Hepatocyte (in vitro differentiated cells): ENCODE measurements at places on chromosomes 1 and 21.

DNA sequence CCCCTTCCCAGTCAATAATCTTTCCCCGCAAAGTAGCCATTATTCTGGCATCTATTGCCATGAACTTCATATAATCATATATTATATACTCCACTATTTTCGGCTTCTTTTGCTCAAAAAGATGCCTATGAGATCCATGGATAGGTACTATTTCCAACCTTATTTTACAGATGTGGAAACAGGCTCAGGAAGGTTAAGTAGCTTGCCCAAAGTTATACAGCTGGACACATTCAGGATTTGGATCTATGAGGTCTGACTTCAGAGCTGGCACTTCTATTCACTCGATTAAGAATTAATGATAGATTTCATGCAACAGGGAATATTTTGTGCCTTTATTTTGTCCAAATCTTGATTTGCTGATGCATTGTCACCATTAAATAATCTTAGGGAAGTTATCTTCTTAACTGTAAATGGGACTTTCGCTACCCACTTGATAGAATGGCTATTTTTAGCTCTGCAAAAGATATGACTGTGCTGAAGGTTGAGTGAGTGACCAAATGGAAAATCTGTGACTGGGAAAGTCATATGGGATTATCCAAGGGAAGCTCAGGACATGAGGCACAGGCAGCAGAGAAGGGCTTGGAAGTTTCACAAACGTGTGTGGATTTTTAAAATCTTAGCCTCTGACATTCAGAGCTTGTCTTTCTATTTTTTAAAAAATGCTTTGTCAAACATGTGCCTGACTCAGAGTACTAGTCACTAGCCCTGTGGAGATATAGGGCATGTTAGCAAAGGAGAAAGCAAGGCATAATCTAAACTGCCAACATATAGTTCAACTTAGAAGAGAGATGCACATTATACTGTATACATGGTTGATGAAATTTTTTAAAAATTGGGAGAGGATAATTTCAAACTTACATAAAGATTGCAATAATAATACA, 36.5 kb downstream of the GIPC2 start:
- H3K4me1 ChIP-seq, result no peaks in the 10 kb centered on the region
- no peak overlapping the region for H3K27ac ChIP-seq
- no peaks in the 10 kb centered on the region for H3K36me3 ChIP-seq
- H3K4me3 ChIP-seq, result no peak overlapping the region

GRCh38 chr1:98289311-98289710, 368.5 kb upstream of the DPYD start:
- H3K4me3 ChIP-seq, result no peak overlapping the region
- DNase-seq, result no peak
- no peak overlapping the region for H3K27ac ChIP-seq
- H3K36me3 ChIP-seq, result no peaks in the 10 kb centered on the region

DNA sequence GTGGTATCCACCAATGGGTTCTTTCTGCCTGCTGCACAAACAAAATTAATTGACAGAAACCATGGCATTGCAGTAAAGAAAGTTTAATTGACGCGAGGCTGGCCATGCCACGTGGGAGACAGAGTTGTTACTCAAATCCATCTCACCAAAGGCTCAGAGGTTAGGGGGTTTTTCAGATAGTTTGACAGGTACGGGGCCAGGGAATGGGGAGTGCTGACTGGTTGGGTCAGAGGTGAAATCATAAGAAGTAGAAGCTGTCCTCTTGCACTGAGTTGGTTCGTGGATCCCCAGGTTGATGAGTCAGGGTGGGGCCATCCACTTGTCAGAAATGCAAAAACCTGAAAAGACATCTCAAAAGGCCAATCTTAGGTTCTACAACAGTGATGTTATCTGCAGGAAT, 941 bp upstream of the TBCE start:
- no peak overlapping the region for H3K4me3 ChIP-seq
- DNase-seq, result no peak
- no peaks in the 10 kb centered on the region for H3K4me1 ChIP-seq

DNA sequence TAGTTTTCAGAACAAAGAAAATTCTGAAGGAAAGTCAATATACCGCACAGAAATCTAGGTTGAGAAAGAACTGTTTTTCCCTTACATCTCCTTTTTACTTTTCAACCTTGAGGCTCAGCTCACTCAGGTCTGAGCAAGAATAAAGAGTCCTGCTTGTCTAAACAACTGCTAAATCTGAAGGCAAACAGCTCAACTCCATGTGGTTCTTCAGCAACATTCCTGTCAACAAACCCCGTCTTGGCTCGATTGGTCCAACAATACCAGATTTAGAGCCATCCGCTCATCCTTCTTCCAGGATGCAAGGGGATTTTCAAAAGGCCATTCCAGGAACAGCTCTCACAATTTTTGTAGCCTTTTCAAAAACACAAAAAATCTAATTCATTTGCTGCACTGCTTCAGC, 119.8 kb downstream of the HLCS start:
- no peaks in the 10 kb centered on the region for H3K36me3 ChIP-seq
- peak overlapping the region; percentile 5 for H3K27ac ChIP-seq
- no peaks in the 10 kb centered on the region for H3K27me3 ChIP-seq
- no peak for DNase-seq
- no peaks in the 10 kb centered on the region for H3K4me1 ChIP-seq

DNA sequence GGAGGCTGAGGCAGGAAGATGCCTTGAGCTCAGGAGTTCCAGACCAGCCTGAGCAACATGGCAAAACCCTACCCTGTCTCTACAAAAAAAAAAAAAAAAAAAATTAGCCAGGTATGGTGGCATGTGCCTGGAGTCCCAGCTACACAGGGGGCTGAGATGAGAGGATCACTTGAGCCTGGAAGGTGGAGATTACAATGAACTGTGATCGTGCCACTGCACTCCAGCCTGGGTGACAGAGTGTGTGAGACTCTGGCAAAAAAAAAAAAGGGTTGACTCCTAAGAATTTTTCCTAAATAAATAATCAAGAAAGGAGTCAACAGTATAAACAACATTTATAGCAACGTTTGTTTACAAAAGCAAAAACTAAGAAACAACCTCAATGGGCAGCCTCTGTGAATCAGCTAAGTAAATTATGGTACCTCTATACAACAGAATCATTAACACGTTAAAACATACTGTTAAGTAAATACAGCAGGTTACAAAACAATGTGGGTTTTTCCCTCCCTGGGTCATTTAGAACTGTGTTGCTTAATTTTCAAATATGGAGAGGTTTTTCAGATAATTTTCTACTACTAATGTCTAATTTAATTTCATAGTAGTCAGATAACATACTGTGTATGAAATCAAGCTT, 56.8 kb downstream of the SLC30A10 start:
- H3K27ac ChIP-seq, result no peak overlapping the region
- no peak for DNase-seq
- H3K27me3 ChIP-seq, result no peaks in the 10 kb centered on the region
- H3K4me1 ChIP-seq, result no peaks in the 10 kb centered on the region
